ACHN (cell line): ENCODE measurements at places on chromosomes 7 and 10.

DNA sequence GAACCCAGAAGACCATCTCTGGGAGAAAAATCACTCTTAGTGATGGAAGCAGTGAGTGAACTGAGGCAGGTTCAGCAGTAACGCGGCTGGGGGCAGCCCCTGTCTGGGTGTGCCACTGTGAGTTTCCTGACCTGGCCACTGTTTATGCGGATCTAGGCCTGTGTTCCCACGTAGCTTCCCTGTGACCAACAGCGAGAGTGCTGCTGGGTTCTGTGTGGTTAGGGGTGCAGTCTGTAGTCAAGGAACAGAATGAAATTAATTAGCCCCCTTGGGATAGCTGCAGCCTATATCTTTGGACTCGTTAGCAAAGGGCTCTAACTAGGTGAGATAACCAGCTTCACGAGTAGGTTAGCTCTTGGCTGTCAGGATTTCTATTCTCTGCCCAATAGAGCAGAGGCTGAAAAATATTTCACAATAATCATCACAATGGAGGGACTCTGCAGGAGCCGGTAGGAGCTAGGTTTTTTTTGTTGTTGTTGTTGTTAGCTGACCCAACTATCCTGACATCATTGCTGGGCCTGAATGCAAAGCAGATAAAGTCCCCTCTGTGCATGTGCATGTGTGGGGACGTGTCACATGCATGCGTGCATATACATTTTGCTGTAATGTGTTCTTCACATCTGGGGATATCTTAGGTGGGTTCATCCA is 164.9 kb downstream of the TMEM178B start:
- no peak for DNase-seq

GRCh38 chr10:7334642-7334964 is 76.2 kb downstream of the SFMBT2 start:
- DNase-seq: no peak

DNA sequence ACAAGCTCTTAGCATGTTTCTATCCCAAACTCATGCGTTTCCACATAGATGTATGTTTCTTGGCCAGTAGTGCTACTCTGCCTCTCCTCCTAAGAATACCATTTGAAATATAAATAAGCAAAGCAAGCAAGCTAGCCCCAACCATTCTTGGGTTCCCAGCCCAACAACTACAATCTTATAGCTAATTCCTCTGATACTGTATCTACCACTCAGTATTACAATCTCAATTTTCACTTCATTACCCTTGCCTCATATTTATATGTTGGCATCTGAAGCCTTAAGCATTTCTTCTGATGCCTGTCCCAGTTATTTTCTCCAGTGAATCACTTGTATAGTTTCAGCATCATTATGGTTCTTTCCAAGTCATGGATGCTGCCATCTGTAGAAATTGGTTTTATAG is 181.1 kb downstream of the ST7 start:
- DNase-seq: no peak

- DNase-seq: peak; percentile 47
These were observed 3.0 kb upstream of the HOXA7 start for GRCh38 chr7:27159266-27160144.

GRCh38 chr7:145265180-145265579 is 429.3 kb upstream of the TPK1 start:
- DNase-seq: no peak

DNA sequence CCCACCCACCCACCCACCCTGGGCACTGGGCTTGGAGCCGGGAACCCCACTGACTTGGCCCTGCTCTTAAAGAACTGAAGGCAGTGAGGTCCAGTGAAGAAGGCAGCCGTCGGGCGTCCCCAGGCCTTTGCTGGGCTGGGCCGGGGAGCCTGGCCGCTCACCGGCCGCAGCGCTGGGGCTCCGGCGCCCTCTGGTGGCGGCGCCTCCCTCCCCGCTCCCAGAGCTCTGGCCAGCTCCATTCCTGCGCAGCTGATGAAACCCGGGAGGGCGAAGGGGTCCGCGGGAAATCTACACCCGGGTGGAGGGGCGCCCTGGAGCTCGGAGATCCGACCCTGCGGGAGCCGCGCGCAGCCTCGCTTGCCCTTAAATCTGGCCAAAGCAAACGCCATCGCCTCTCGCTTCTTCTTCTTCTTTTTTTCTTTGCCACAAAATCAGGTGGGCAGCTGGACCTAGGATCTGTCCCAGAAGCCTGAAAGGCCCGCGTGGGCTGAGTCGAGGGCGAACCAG is 1.7 kb upstream of the CXCL12 start:
- peak; percentile 53 for DNase-seq

DNA sequence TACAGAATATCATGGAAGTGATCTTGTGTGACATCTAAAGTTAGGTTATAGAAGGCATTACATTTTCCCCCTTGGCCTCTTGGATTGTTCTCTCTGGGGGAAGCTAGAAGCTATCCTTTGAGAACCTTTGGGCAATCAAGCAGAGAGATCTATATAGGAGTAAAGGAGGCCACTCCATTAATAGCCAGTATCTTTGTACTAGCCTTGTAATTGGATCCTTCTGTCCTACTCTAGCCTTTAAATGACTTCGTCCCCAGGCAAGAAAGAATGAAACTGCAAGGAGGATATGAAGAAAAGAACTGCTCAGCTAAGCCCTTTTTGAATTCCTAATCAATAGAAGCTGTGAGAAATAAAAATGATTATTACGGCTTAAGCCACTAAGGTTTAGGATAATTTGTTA is 230.9 kb downstream of the AGMO start:
- DNase-seq: no peak

- peak; percentile 49 for DNase-seq
These were observed 6.4 kb downstream of the AGMO start for GRCh38 chr7:15555381-15555859.

GRCh38 chr10:56383806-56384205 is 22.7 kb upstream of the ZWINT start:
- no peak for DNase-seq

DNA sequence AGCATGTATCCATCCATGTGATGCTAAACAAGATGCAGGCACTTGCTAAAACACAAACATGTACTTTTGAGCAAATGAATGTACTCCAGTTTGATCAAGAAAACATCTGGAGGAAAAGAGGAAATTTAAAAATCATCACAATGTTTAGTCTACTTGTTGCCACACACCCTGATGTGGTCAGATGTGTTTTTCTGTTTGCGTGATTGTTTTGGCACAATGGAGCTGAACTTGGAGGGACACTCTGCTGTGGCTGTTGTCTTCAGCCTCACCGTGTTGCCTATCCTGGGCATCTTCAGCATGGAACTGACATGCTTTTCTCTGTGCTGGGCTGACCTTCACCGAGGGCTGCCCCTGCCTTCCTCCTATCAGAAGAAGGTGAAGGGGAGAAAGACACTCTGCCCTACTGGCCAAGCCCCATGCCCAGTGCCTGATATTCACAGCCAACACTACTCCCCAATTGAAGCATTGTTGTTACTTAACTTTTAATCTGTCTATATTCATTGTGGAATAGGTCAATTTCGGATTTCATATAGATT is 268.3 kb upstream of the IGFBP3 start:
- no peak for DNase-seq

GRCh38 chr7:47380325-47381133 is 201.4 kb downstream of the TNS3 start:
- peak; percentile 31 for DNase-seq

GRCh38 chr10:121436630-121437341 is 161.5 kb downstream of the FGFR2 start:
- no peak for DNase-seq

DNA sequence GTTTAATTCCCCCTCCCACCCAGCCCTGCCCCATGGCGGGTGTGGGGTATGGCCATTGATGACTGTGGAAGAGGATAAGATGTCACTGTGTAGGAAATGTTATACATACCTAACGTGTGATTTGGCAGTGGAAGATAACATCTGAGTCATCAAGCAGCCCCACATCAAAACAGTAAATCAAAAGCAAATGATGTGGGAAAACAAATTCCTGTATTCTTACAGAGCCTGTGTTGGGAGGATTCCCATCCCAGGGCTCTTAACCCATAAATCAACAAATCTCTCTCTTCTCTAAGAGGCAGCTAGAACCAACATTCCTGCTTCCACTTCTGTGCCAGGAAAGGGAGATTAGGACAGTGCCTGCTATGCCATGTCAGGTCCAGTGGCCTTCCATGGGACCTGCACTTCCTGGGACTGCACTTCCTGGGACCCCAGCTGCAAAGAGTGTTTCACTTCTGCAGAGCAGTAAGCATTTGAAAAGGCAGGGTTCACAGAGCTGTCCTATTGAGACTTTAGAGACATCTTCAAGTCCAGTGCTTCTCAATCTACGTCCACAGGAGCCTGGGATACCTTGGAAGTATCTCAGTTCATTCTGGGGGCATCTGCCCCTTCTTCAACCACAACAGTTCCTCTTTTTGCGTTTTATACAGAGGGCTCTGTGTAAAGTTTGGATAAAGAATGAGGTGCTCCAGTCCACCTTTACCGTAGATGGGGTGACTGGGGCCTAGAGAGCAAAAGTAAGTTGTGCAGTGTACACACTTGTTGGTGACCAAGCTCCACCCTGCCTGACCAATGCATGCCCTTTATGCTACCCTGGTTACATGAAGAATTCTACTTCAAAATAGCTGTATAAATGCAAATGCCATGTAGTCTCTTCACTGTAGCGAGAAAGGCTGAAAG is 45.7 kb downstream of the ATXN7L1 start:
- DNase-seq: peak; percentile 95

DNA sequence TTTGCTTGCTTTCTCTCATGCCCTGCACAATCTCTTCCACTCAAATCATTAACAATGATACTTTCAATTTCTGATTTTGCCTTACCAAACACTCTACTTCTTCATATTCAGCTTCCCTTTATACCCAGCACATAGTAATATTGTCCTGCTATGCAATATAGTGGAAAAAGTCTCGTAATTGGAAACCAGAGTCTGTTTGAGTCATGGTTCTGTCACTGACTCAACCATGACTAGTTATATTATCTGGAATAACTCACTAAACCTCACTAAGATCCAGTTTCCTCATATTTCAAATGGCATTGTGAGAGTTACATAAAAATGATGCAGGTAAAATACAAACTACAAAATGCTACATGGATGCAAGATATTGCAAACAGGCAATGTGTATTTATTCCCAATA is 98.5 kb upstream of the LRRTM3 start:
- peak; percentile 58 for DNase-seq

GRCh38 chr10:122062831-122063674 is 74.1 kb downstream of the TACC2 start:
- DNase-seq: peak; percentile 75

DNA sequence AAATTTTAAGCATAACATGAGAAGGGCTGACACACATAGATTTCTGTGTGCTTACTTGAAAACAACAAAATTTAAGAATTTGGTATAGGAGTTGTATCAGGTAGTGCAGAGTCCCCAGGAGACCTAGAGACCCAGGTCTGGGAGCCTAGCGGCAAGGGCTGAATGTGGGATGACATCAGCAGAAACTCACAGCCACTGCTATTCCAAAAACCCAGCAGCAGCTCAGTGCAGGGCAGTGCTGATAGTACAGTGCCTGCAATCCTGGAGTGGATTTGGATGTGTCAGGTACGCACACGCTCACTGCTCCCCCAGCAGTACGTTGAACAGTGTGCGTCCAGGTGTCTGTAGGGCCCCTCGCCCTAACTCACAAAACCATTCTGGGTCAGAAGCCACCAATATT is 87.1 kb downstream of the EGFR start:
- no peak for DNase-seq

DNA sequence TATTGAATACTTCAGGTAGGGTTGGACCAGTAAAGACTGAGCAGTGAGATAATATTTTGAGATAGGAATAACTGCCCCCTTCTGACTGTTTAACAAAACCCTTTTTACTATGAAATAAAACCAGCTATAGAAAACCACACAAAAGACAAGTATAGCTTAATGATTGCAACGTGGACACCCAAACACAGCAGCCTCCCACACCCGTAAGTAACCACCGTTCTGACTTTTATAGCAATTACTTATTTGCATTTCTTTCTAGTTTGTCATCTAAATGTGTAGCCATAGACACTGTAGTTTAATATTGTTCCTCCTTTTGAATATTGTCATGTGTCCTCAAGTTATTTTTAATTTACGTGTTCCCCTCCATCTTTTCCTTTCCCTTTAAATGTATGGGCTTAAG is 42.9 kb upstream of the SYPL1 start:
- no peak for DNase-seq

- no peak for DNase-seq
These were observed 50.1 kb downstream of the PDGFA start for GRCh38 chr7:469563-469961.

- no peak for DNase-seq
These were observed 131.0 kb downstream of the SEM1 start for GRCh38 chr7:96578606-96579005.

DNA sequence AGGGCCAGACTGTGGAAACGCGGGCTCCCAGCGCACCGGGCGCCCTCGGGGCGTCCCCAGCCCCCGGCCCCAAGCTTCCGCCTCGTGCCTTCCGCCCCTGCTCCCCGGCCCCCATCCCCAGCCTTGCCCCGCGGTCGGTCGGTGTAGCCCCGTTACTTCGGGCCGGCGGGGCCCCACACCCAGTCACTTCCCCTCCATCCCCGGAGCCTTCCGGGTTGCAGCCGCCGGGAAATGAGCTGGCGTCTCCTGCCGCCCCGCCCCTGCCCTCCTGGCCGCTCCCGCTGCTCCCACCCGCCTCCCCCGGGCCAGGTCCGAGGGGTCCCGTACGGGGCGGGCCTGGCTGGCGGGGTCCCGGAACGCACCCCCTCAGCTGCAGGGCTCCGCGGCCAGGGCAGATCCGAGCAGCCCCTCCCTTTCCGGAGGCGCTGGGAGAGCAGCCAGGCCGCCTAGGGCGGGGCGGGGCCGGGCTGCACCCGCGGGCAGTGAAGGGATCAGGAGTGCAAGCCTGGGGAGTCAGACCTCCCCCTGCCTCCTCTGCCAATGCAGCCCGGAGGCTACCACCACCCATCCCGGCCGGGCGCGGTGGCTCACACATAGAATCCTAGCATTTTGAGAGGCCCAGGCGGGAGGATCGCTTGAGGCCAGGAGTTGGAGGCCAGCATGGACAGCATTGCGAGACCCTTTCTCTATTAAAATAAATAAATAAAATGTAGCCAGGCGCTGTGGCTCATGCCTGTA is 709 bp downstream of the ARPC1B start:
- peak; percentile 88 for DNase-seq

DNA sequence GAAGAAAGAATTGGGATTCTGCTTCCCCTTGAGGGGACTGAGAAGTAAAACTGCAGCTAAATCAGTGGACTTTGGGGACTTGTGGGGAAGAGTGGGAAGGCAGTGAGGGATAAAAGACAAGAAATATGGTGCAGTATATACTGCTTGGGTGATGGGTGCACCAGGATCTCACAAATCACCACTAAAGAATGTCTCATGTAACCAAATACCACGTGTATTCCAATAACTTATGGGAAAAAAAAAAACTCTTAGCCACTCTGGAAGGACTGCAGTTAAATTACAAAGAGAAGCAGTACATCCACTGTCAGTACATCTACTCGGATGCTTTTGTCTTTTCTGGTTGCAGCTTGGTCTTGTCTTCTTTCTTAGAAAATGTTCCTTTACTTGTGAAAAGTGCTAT is 27.4 kb upstream of the GOT1 start:
- no peak for DNase-seq

DNA sequence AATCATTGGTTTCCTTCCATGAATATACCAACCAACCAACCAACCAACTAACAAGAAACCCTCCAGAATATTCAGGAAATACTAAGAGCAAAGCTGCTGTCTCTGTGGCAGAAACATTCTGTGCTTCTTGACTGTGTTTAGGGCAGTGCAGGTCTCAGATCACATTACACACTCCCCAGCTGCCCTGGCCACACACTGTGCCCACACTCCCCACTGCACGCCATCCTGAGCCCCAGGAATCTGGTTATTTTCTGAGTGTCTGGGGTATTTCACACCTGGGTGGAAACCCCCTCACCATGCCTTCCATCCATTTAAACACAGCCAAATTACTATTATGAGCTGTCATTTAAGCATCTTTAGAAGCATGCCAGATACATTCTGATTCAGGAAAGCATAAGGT is 183.7 kb upstream of the ANK3 start:
- peak; percentile 80 for DNase-seq
